ENCODE measurements at places on chromosomes 1 and 21.

DNA sequence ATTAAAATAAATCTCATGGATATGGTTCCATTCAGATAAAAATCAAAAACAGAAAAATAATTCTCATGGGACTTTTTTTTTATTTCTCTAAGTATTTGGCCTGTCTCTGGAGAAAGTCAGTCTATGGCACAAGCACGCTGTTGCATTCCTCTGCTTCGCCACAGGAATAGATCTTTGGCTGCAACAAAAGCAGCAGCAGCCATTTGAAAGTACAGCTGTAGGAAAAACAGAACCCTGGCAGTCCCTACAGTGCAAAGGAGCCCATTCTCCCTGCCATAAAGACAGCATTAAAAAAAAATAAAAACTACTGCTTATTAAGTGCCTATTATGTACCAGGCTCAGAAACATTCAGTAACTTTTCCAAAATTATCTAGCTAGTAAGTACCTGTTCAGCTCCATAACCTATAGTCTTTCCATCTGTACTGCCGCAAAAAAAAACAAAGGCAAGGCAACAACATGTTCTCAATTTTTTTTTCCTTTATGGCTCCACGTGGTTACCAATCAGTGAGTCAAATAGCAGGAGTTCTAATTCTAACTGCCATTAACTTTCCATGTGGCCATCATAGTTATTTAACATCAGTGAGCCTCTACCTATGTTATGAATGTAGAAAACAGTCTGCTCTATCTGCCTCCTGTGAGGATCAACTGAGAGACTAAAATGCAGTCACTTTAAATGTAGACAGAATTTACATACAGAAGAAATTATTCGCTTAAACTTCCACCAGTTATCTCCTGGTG is 22.7 kb downstream of the SLC35D1 start:
- DNase-seq = no peak

- DNase-seq = no peak
These were observed 85.9 kb downstream of the PDE9A start for GRCh38 chr21:42739061-42739931.

DNA sequence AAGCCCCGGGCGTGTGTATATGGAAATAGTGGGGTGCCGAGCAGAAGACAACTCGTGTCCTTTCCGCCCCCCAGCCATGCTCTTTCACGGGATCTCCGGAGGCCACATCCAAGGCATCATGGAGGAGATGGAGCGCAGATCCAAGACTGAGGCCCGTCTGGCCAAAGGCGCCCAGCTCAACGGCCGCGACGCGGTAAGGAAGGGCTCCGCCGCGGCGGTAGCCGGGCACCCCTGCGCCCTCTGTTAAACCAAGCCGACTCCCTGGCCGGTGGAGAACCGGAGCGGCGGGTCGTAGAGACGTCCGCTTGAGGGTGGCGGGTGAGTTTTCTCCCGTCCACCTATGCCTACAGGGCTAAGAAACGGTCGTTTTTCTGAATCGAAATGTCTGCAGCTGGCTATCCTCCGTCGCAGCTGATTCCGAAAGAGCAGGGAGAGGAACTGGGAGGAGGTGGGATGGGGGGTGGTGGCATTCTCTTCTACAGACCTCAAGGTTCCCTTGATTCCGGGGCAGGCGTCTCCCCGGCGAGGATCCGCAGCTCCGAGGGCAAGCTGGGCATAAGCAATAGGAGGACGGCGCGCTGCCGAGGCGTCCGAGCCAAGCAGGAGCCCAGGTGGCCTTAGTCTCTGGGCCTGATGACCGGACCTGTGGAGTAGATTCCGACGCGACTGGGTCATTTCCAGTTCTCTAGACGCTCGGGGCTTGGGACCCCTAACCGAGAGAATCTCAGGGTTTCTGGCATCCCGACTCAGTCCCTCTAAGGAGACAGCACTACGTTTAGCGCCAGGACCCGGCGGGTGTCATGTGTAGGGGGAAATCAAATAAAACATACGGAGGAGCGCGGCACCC is 856 bp downstream of the LHX9 start:
- DNase-seq = peak; percentile 79

DNA sequence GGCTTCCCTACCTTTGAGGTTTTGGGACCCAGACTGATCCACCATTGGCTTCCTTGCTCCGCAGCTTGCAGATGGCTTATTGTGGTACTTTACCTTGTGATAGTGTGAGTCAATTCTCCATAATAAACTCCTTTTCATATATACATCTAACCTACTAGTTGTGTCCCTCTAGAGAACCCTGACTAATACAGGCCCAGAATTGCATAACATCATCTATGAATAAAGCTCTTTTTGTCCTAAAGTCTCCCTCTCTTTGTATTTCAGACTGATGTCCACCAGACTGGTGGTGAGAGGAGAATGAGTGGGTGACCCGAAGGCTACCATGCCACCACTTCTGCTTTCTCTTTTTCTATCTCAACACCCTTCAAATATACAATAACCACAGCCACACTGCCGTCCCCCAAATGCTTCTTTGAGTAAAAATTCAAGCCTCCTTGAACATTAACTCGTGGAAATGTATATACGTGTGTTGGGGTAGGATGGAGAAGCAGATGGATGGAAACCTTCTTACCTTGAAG is 265.7 kb downstream of the PTBP2 start:
- no peak for DNase-seq

DNA sequence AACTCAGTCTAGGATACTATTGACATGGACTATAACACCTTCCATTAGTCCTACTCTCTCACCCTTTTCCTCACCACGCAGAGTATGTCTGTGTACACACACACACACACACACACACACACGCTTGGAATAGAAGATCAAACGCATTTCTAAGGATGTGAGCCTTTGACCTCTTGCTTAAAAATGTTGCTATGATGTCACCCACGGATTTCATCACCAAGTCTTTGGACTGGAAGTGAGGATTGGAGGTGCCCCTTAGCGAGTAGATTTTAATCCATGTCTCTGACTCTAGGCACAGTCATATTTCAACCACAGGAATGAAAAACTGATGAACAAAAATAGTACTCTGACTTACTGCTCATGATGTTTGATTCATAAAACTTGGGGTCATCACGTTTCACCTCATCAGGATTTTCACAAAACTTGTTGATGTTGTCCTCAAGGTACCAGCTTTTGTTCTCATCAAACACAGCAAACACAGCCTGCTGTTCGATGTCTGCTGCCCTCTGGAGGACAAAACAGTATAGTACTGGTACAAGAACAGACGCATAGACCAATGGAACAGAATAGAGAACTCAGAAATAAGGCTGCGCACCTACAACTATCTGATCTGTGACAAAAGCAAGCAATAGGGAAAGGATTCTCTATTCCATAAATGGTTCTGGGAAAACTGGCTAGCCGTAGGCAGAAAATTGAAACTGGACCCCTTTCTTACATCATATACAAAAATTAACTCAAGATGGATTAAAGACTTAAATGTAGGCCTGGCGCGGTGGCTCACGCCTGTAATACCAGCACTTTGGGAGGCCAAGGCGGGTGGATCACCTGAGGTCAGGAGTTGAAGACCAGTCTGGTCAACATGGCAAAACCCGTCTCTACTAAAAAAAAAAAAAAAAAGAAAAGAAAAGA is 39.9 kb downstream of the F5 start:
- DNase-seq = peak; percentile 71
